ENCODE measurements at places on chromosomes 7 and 10. TPM values are rescaled to one million over a fixed set of nuclear protein-coding genes. Genes with fewer than 3 reads are reported as not detected.

GRCh38 chr7:13174991-13175390 is 487.6 kb downstream of the ARL4A start:
- H3K27ac ChIP-seq: no peak overlapping the region
- no peaks in the 10 kb centered on the region for H3K4me1 ChIP-seq
- H3K4me3 ChIP-seq: no peak overlapping the region
- DNase-seq: no peak

DNA sequence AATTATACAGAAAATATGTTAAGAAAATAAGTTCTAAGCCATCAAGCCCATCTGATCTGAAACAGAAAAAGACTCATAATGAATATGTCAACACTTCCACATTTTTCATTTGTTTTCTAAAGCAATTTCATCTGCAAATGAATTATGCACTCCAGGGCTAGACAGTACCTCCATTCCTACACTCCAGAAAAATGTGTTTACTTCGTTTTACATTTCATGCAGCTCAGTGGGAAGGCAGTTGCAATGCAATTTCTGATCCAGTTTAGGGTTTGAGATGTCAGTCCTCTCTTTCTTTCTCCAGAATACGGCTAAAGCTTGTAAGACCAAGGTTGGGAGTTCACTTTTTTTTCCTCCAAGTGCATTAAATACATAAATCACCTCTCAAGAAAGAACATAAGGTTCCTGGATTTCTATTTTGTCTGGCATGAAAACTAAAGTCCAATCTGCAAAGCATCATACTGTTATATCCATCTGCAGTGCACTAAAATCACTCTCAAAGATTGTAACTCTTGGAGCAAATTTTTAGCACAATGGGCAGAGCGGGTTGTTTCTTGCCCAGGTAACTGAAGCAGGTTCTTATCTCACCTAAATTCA is 348.8 kb upstream of the C7orf33 start:
- no peak overlapping the region for H3K4me3 ChIP-seq
- H3K27ac ChIP-seq: no peak overlapping the region
- DNase-seq: no peak
- no peaks in the 10 kb centered on the region for H3K27me3 ChIP-seq
- H3K36me3 ChIP-seq: no peaks in the 10 kb centered on the region

DNA sequence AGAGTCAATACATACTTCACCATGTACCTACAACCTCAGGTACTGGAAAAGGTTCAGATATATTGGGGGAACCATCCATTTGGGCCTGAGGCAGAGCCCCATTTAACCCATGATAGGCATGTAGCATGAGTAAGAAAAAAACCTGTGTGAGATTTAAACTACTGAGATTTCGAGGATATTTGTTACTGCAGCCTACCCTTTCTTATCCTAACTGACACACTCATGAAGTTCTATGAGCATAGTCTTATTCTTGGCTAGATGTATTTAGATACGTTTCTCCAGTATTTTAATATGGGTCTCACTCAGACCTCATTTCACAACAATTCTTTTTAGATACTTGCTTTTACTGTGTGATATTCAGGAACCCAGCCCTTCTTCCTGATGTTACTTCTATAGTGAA is 39.3 kb downstream of the GHRHR start:
- H3K27me3 ChIP-seq: no peaks in the 10 kb centered on the region
- H3K4me1 ChIP-seq: no peaks in the 10 kb centered on the region
- H3K4me3 ChIP-seq: no peak overlapping the region
- no peaks in the 10 kb centered on the region for H3K36me3 ChIP-seq
- DNase-seq: no peak

DNA sequence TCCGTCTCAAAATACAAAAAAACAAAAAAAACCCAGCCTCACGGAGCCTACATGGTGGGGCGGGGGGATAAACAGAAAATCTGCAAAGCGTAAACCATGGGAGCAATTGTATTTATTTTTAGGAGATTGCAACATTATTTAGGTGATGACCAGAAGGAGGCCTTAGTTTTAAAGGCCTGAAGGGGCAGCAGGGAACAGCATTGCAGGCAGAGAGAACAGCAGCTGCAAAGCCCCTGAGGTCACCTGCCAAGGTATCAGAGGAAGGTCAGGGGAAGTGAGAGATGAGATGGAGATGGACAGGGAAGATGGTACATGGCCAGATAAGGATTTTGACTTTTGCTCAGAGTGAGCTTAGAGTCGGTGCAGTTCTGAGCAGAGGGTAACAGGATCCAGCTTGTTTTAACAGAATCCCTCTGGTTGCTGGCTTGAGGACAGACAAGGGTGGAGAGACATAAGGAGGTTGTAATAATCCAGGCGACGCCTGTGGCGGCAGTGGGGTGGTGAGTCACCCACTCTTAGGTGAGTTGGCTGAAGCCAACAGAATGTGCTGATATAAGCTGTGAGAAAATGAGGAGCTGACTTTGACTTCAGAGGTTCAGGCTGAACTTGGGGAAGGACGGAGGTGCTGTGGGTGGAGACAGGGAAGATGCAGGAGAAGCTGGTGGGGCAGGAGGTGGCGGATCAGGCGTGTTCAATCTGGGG is 82.3 kb upstream of the GTF2I start:
- no peaks in the 10 kb centered on the region for H3K27me3 ChIP-seq
- H3K4me3 ChIP-seq: no peak overlapping the region
- H3K36me3 ChIP-seq: no peaks in the 10 kb centered on the region
- peak; percentile 69 for DNase-seq
- H3K27ac ChIP-seq: no peak overlapping the region

GRCh38 chr10:88794731-88795130 is 7.8 kb upstream of the LIPM start:
- H3K27me3 ChIP-seq: no peaks in the 10 kb centered on the region
- no peak overlapping the region for H3K27ac ChIP-seq
- no peaks in the 10 kb centered on the region for H3K36me3 ChIP-seq

DNA sequence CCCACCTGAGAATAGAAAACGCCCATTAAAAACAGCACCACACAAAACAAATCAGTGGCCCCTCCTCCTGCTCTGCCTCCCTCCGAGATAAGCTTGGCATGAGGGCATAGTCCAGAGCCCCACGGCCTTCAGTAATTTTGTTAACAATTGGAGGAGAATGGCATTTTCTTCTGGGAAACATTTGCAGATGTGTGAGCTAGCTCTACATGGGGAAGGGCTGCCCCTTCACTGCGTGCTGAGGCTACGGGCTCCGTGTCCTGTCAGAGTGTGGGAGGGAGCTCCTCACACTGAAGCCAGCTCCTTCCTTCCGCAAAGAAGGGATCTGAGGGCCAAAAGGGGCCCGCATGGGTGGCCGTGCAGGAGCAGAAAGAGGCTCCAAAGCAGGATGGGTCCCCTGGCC is 15.2 kb downstream of the GRK5 start:
- H3K4me1 ChIP-seq: peaks cover 8% of the 10 kb centered on the region
- no peaks in the 10 kb centered on the region for H3K36me3 ChIP-seq
- DNase-seq: no peak
- no peak overlapping the region for H3K4me3 ChIP-seq

DNA sequence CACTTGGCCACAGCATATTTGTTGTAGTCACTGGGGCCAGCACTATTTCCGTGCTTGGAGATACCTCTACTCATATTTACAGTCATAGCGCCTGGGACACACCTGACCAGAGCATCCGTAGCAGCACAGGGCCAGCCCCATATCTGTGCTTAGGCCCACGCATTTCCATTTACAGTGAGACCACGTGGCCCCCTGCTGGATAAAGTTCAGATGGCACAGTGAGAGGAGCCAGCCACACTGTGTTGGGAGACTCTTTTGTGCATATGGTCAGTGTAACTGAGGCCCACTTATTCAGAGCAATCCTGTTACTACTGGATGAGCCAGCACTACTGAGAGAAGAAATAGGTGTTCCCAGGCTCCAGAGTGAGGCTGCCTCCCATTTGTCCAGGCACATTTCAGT is 455.3 kb downstream of the REEP3 start:
- DNase-seq: no peak
- H3K27ac ChIP-seq: no peak overlapping the region
- no peak overlapping the region for H3K4me3 ChIP-seq
- H3K27me3 ChIP-seq: no peaks in the 10 kb centered on the region
- no peaks in the 10 kb centered on the region for H3K4me1 ChIP-seq

DNA sequence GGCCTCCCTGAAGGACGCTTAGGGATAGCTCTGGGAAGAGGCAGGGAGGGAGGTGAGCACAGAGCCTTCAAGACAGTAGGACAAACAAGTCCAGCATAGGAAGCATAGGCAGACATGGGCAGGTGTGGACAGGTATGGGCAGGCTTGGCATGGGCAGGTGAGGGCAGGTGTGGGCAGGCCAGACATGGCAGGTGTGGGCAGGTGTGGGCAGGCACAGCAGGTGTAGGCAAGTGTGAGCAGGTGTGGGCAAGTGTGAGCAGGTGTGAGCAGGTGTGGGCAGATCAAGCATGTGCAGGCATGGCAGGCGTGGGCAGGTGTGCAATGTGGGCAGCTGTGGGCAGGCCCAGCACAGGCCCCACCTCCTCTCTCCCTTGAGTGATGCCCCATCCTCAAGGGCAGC is 148.8 kb upstream of the ZMIZ1 start:
- no peak overlapping the region for H3K4me3 ChIP-seq
- DNase-seq: no peak
- H3K27me3 ChIP-seq: no peaks in the 10 kb centered on the region
- no peaks in the 10 kb centered on the region for H3K36me3 ChIP-seq

- no peaks in the 10 kb centered on the region for H3K27me3 ChIP-seq
- no peak for DNase-seq
- no peak overlapping the region for H3K27ac ChIP-seq
- no peak overlapping the region for H3K4me3 ChIP-seq
- no peaks in the 10 kb centered on the region for H3K4me1 ChIP-seq
Observed at GRCh38 chr10:124906551-124907001, 35.3 kb upstream of the ZRANB1 start.

- no peak overlapping the region for H3K4me3 ChIP-seq
- no peaks in the 10 kb centered on the region for H3K27me3 ChIP-seq
- H3K36me3 ChIP-seq: no peaks in the 10 kb centered on the region
- no peak for DNase-seq
- no peaks in the 10 kb centered on the region for H3K4me1 ChIP-seq
Observed at GRCh38 chr10:124204726-124205125, 111.3 kb upstream of the CHST15 start.

DNA sequence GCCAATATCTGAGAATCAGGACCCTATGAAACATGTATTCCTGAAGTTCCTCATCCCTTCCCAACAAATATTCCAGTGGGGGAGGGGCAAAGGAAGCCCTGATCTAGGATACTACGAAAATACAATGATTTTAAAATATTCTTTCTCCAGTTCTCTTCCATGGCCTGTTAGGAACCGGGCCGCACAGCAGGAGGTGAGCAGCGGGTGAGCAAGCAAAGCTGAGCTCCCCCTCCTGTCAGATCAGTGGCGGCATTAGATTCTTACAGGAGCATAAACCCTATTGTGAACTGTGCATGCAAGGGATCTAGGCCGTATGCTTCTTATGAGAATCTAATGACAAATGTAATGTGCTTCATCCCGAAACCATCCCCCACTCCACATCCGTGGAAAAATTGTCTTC is 370.8 kb downstream of the WDR11 start:
- no peak for DNase-seq
- no peaks in the 10 kb centered on the region for H3K27me3 ChIP-seq
- no peak overlapping the region for H3K27ac ChIP-seq
- H3K4me3 ChIP-seq: no peak overlapping the region
- H3K4me1 ChIP-seq: no peaks in the 10 kb centered on the region

DNA sequence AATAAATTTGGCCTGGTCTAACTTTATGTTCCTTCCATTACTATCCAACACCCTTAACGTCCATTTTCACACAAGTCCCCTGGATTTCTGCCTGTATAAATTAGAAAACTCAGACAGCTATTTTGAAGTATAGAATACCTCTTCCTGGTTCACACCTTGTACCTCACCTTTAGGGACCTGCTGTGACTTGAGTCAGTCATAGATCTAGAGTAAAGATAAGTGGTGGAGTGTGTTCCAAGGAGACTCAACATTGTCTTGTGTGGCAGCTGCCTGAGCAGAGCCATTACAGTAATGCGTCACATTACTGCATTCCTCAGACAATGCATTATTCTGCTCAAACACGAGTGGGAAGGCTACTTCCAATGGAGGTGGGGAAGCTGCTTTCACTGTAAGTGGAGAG is 513.9 kb downstream of the ADRA2A start:
- H3K27ac ChIP-seq: no peak overlapping the region
- no peaks in the 10 kb centered on the region for H3K27me3 ChIP-seq
- H3K4me1 ChIP-seq: no peaks in the 10 kb centered on the region
- no peaks in the 10 kb centered on the region for H3K36me3 ChIP-seq
- no peak for DNase-seq

- no peaks in the 10 kb centered on the region for H3K36me3 ChIP-seq
- no peaks in the 10 kb centered on the region for H3K4me1 ChIP-seq
- H3K4me3 ChIP-seq: no peak overlapping the region
- H3K27me3 ChIP-seq: no peaks in the 10 kb centered on the region
- no peak overlapping the region for H3K27ac ChIP-seq
Observed at GRCh38 chr7:131655447-131655846, 99.0 kb upstream of the PODXL start.

DNA sequence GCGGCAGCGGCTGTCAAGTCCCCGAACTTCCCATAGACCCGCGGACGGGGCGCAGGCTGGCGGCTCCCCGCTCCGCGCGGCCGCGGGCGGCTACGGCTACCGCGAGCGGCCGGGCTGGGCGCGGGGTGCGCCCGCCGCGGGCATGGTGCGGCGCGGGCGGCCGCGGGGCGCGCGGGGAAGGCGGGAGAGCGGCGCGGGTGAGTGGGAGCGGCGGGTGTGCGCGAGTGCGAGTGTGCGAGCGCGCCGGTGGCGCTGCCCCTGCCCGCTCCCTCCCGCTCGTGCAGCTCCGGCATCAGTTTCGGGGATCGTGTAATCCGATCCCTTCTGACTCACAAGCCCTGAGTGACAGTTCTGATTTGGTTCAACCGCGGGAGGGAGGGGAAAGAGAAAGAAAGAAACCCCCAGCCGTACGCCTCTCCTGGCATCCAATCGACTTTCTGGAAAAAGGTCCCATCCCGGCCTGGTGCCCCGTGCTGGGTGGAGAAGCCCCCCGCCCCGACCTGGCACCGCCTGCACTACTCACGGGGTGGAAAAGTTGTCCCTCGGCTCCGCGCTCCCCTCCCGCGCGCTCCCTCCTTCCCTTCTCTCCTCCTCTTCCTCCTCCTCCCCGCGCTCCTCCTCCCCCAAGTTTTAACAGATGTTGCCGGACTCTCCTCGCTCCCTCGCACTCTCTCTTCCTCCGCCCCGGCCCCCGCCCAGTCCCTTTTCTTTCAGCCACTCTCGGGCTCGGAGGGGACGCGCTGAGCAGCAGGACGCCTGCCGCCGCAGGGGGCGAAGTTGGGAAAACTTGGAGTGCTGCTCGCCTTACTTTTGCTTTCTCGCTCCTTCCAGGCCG is at the start of gene GLI3:
GLI3 (minus strand) TSS at position 234 of the 835 bp plus-strand sequence. CDS start 13,956 bp downstream, outside the sequence.
- no peaks in the 10 kb centered on the region for H3K27me3 ChIP-seq

DNA sequence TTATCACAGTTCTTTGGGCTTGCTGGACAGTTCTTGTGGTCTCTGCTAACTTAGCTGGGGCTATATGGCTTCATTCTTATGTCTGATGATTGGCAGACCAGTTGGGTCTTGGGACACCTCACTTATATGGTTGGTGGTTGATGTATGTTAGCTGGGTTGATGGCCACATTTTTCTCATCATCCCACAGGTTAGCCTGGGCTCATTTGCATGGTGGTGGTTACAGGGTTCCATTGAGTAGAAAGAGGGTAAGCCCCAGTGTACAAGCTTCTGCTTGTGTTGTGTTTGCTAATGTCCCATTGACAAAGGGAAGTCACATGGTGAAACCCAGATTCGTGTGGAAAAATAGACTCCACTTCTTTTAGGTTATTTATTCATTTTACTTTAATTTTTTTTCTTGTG is 40.6 kb downstream of the TMEM60 start:
- H3K27ac ChIP-seq: no peak overlapping the region
- DNase-seq: no peak
- H3K36me3 ChIP-seq: no peaks in the 10 kb centered on the region
- no peaks in the 10 kb centered on the region for H3K27me3 ChIP-seq
- no peak overlapping the region for H3K4me3 ChIP-seq

CLRN3 gene
- total RNA-seq: 215 TPM

TMEM72 gene
- total RNA-seq: not detected

NEUROG3 gene
- not detected for total RNA-seq

NKX1-2 gene
- not detected for total RNA-seq

SERPINE1 gene
- 2.4 TPM for total RNA-seq

Data from Peyer's patch (tissue), 4 donors.